Anterior cingulate cortex (tissue), 58 donors: ENCODE measurements at places on chromosomes 4 and X.

DNA sequence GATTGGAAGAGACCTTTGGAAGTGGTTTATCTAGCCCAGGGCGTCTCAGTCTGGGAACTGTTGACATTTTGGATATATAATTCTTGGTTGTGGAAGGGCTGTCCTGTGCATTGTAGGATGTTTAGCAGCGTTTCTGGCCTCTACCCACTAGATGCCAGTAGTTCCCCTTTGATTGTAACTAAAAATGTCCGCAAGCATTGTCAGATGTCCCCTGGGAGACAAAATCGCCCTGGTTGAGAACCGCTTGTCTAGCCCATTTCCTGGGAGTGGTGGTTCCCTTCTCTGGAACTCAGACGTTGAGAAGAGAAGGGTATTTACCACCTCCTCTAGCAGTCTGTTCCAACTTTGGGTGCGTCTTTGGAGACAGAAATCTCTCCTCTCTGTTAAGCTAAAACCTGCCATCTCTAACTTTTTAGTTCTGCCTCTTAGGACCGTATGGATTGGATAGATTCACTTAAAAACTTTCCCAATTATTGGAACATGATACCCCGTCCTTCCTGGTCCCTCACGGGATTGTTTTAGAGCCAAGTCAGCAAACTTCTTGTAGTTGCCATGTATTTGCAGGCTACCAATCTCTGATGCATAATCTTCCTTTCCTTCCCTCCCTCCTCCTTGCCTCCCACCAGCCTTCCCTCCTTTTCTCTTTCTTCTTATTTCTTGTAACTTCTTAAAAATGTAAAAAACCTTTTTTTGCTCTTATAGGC, 13.9 kb downstream of the TMEM165 start:
- no peak for DNase-seq

GRCh38 chr4:82373486-82373815, 340 bp downstream of the HNRNPD start:
- no peak for DNase-seq

DNA sequence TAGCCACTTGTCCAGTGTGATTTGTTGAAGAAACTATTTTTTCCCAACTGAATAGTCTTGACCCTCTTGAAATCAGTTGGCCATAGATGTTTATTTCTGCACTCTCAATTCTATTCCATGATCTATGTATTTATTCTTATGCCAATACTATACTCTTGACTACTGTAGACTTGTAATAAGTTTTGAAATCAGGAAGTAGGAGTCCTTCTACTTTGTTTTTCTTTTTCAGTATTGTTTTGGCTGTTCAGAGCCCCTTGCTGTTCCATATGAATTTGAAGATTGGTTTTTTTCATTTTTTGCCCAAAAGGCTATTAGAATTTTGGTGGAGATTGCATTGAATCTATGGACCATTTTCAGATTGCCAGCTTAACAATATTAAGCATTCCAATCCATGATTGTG, 10.2 kb downstream of the SAP30 start:
- no peak for DNase-seq

DNA sequence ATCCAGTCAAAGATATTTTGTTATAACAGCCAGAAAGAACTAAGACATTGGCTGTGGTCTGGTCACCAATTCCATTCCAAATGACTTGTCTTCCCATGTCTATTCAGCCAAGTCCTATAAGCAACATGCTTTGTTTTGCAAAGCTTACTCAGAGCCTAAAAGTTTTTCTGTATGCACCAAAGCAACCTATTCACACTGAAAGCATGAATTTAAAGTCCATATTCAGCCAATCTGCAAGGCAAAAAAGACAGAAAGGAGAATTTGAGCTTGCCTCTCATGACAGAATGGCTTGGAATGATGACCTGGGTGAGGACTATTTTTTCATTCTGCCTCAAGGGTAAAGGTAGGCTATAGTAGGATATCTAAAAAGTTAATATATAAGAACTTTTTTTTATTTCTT, 323.2 kb upstream of the NOCT start:
- DNase-seq: no peak

GRCh38 chr4:165204462-165204830, 2.9 kb upstream of the KLHL2 start:
- DNase-seq: no peak

DNA sequence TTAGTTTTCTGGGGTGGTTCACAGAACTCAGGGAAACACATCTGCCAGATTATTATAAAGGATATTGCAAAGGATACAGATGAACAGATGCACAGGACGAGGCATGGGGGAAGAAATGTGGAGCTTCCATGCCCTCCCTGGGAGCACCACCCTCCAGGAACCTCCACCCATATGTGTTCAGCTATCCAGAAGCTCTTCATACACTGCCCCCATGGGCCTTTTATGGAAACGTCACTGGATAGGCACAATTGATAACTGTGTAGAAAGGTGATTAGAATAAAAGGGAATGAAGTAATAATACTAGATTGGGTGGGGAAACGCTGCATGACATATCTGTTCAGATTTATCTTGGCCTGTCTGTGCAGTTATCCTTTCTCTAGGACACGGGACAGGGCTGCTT, 357.9 kb downstream of the HS3ST1 start:
- DNase-seq: no peak

DNA sequence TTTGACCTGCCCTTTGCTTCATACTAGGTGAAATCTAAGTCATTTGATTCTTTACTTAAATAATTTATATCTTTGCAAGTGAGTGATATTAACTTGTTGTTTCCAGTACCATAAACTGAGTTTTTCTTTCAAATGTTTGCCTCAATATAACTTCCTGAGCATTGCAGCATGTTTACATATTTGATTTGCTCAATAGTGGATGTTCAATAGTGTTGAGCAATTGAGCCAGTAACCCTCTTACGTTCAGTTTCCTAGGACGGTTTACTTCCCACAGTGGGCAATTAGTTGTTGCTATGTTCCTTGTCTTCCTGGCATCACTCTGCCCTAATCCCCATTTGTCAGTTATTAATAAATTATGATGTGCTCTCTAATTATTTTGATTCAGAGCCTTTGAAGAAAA, 278.5 kb downstream of the EPHA5 start:
- no peak for DNase-seq

DNA sequence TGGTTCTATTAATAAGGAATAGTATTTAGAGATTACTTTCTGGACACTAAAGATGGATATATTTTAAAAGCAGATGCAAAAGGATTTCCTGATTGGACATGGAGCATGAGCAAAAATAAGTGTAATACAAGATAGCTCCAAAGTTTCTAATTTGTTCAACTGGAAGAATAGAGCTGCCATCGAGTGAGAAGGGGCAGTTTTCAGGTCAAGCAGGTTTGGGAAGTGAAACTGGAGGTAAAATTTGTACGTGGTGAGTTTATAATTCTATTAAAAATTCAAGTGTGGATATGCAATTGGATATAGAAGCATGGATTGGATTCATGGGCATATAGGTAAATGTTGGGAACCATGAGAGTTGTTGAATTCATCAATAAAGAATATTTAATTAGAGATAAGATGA, 31.8 kb downstream of the PRDM8 start:
- no peak for DNase-seq

GRCh38 chrX:397575-397974, 10.9 kb upstream of the PPP2R3B start:
- no peak for DNase-seq

DNA sequence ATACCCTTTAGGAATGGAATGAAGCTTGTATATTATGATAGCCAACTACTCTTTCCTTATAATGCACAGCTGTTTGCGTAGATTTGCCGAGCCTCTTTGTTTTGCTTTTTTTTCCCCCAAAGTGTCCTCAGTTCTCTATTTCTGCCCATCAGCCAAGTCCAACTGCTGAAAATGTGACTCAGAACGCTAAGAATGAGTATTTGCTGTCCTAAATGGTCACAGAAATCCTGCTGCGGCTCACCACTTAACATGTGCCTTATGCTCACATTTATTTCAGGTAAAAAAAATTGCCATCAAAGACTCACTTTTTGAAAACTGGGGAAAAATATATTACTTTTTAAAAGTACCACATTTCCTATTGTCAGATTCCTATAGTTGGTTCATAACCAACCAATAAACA, 36.9 kb downstream of the GABRA4 start:
- no peak for DNase-seq

- DNase-seq: no peak
These were observed 42.8 kb downstream of the ZNF81 start for GRCh38 chrX:47879463-47879862.
